Endodermal cell (in vitro differentiated cells): ENCODE measurements at places on chromosomes 4 and X.

DNA sequence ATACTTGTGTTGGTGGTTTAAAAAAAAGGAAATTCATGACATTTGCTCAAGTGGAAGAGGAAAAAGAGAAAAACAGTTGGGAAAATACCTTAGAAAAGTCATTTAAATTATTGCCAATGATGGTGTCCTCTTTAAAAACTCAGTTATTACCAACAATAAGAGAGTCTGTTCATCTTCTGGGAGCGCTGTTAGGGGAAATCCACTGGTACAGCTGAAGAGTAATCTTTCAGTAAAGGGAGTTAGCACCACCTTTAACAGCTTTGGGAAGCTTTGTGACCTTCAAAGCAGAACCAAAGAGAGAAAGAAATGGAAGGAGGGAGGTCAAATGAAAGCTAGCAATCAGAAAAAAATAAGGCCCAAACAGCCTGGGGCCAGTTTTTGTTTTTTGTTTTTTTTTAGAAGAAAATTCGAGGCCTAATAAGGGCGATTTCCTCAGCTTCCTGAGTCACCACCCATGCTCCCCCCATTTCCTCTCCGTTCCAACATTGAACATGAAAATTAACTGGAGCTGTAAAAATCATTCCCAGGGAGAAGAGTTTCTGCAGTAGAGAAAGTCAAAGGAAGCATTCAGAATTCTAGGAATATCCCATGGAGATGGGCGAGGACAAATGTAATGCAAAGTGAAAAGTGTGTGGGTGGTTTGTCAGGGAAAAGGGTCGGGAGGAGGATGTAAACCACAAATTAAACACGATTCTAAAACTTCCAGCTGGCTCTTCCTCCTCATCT lies 115.1 kb downstream of the SH3KBP1 start:
- DNase-seq, result no peak

DNA sequence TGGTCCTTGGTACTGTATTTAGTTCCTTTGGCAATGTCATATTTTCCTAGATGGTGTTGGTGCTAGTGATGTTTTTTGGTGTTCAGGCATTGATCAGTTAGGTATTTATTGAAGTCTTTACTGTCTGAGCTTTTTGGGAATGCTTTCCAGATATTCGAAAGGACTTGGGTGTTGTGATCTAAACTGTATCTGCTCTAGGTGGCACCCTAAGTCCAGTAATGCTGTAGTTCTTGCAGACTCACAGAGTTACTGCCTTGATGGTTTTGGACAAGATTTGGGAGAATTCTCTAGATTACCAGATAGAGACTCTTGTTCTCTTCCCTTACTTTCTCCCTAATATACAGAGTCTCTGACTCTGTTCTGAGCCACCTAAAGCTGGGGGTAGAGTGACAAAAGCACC lies 513.6 kb upstream of the PITX2 start:
- DNase-seq, result no peak

DNA sequence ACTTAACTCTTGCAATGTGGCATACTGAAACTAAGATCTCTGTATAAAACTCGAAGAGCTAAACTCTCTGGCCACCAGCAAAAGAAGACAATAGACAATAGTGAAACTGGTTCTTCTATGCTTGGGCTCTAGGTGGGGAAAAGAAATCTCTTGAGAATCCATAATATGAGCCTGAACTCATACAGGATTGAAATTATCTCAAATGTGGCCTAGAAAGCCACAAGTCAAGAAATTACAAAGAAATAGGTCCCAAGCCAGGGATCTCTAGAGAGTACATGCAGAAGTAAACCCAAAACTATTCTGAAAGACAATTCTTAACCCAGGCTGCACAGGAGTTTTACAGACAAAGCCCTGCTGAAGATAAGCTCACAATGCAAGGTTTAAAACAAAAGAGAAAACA lies 127.4 kb downstream of the ANAPC10 start:
- no peak for DNase-seq

DNA sequence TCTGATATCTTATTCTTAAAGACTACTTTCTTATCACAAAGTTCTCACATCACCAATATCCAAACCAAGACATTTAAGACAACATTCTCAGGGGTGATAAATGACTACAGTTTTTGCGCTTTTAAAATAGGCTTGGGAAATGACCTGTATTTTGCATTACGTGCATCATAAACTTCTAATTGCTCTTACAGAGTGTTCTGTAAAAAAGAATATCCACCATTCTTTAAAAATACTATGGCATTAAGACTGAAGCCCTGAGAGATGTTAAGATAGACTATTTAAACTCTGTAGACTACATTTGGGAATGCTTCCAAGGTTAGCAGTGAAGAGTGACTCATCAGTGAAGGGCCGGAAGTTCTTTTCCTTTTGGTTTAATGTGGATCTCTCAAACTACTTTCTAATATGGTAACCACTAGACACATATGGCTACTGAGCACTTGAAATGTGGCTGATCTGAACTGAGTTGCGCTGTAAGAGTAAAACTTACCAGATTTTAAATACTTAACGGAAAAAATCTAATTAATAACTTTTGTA lies 518.8 kb upstream of the FTHL17 start:
- no peak for DNase-seq

DNA sequence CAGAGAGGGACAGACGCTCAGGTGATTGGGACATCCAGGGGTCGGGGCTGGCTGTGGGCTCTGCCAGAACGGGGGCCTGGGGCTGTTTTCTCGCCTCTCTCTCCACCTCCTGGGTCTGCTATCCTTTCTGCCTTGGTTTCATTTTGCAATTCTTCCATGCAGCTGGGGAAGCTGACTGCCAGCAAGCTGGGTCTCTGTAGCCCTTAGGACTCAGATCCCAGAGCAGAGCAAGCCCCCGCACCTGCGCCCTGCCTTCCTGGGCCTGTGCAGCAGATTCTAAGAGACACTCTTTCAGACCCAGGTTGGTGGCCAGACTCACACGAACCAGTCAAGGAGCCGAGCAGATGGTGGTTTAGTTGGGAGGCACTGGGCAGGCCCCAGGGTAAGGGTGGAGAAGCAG lies 59.1 kb upstream of the GRPEL1 start:
- no peak for DNase-seq

DNA sequence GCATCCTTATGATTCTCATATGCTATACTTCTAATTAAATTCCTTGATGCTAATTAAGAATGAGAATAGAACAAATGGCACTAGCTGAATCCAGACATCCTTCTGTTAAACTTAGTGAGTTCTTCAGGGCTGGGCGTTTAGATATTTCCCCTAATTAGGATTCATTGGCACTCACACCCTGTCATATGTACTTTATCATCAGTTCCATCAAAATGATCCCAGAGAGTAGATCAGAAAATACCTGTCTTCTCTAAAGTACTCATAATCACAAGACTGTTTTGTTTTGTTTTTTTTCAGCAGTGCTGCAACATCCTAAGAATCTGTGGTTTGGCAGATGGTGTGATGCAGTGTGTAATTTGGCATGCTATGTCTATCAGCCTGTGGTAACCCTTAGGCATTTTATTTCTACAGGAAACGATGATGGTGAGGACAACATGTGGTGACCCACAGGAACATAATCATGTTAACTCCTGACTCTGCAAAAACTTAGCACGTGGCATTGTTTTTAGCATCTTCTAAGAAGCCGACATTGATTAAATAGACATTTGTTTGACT lies 2528.4 kb downstream of the ARAP2 start:
- DNase-seq, result no peak

GRCh38 chrX:110170029-110170428 lies 147.9 kb downstream of the AMMECR1 start:
- DNase-seq, result peak; percentile 13

DNA sequence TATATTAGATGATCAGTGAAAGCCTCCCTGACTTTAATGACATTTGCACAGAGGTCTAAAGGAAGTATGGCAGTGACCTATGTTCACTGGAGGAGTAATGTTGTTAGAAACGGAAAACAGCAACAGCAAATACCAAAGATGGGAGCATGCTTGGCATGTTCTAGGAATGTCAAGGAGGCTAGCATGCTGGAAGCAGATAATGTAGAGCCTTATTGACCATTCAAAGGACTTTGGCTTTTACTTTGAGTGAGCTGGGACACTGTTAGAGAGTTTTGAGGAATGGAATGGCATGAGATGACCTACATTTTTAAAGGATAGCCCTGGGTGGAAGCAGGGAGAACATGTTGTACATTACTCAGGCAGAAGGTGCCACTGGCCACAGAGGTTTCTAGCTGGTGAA lies 6.0 kb downstream of the RPA4 start:
- DNase-seq, result no peak

- DNase-seq, result no peak
These were observed 61.0 kb upstream of the FTHL17 start for GRCh38 chrX:31132821-31133241.

GRCh38 chr4:56976837-56977320 lies 527 bp downstream of the NOA1 start:
- peak; percentile 87 for DNase-seq

DNA sequence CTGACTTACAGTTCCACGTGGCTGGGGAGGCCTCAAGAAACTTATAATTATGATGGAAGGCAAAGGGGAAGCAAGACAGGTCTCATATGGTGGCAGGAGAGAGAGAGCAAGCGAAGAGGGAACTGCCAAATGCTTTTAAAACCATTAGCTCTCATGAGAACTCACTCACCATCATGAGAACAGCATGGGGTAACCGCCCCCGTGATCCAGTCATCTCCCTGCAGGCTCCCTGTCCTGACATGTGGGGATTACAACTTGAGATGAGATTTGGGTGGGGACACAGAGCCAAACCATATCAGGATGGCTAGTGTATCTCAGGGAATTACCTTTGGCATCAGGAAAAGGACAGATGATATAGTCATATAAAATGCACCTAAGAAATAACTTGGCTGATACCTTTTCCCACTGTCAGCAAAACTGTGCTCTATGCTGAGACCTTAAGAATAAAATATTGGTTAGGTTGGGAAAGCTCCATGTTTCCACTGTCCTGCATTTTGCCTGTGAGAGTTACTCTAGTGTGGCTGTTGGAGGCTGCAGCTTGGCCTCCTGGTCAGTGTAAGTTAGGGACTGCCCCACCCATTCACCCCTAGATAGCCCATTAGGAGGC lies 110.3 kb downstream of the UCHL1 start:
- DNase-seq, result no peak

GRCh38 chrX:44344194-44344593 lies 722 bp upstream of the EFHC2 start:
- peak; percentile 41 for DNase-seq

DNA sequence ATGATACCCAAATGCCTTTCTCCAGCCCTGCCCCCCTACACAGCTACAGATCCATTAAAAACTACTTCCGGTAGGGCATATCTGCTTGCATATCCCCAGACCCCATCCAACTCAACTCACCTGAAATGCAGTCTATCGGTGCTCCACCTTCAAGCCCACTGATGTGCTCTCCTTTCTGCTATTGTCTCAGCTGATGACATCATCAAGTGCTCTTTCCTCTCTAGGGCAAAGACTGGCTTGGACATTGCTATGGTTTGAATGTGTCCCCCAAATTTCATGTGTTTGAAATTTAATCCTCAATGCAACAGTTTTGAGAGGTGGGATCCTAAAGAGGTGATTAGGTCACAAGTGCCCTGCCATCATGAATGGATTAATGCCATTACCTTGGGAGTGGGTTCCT lies 212.4 kb downstream of the RELL1 start:
- DNase-seq, result no peak

- peak; percentile 62 for DNase-seq
These were observed 567.7 kb downstream of the MAGEB5 start for GRCh38 chrX:26783512-26784225.

DNA sequence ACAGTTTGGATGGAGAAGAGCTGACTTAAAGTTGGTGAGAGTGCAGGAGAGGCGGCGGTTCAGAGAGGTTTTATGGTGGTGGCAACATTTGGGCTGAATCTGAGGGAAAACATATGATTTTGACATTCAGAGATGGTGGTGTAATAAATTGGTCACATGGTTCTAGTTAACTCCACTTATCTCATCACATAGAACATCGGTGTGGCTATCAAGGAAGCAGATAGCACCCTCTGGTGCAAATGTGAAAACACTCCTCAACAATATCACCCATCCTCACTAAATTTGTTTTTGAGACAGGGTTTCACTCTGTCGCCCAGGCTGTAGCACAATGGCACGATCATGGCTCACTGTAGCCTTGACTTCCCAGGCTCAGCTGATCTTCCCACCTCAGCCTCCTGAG lies 28.8 kb downstream of the SUPT20HL2 start:
- no peak for DNase-seq

- DNase-seq, result no peak
These were observed 594 bp upstream of the STAG2 start for GRCh38 chrX:123960956-123961267.

DNA sequence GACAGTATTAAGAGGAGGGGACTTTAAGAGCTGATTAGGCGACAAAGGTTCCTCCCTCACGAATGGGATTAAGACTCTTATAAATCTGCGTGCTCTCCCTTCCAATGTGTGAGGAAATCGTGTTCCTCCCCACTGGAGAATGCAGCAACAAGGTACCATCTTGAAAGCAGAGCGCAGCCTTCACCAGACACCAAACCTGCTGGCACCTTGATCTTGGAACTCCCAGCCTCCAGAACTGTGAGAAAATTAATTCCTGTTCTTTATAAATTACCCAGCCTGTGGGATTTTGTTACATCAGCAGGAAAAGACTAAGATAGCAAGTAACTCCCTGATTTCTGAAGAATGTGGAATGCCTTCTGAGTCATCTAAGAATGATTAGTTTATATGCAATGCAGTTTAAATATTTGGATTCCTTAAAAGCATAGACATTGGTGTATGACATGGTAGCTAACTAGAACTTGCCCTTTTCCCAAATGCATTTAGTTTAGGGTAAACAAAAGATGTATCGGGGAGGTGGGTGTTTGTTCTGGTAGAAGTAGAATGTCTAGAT lies 86.1 kb downstream of the USP46 start:
- DNase-seq, result no peak

DNA sequence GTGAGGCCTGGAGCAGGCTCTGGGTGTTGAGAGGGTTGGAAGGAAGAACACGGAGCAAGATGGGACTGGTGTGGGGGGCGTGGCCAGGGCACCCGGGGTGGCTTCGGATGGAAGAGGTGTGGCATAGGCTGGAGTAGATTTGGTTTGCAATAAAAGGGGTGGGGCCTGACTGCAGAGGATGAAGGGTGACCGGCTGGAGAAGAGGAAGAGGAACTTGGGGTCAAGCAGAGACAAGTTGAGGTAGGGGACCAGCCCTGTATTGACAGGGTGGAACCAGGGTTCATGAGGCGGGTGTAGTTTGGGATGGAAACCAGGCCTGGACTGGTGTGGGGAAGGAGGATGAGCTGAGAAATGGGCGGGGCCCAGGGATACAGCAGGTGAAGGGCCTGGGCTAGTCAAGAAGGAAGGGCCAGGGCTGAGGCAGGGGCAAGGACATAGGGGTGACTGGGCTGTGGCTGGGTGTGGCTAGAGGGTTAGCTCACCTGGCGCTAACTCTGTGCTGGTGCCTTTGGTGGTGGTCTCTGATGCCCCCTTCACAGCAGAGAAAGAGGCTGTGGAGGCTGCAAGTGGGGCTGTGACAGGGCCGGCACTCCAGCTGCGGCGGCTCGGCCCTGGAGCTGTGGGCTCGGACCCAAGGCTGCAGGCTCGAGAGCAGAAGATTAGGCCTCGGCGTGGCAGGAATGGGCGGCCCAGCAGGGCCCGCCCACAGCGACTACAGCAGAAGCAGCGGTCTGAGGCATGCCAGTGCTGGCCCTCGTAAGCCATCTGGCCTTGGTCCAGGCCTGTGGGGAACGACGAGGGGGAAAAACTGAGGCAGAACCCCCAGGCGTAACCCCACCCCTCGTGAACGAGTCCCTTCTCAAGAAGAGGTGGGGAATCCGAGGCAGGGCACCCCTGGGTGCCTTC lies 5.0 kb downstream of the PLP2 start:
- DNase-seq, result no peak
